ENCODE measurements at places on chromosomes 13 and 19. TPM values are rescaled to one million over a fixed set of nuclear protein-coding genes. Genes with fewer than 3 reads are reported as not detected.

GFY gene
- not detected for total RNA-seq

ZNF154 gene
- total RNA-seq, result 2.1 TPM

LENG9 gene
- 10.5 TPM for total RNA-seq

ZNF468 gene
- 7.4 TPM for total RNA-seq

CEACAM6 gene
- total RNA-seq, result 5.7 TPM

FUT6 gene
- 1.9 TPM for total RNA-seq

KCNC3 gene
- total RNA-seq, result 3.4 TPM

COL5A3 gene
- total RNA-seq, result 3.1 TPM

ZNF383 gene
- total RNA-seq, result 5.7 TPM

NTN5 gene
- total RNA-seq, result 0.37 TPM

DNA sequence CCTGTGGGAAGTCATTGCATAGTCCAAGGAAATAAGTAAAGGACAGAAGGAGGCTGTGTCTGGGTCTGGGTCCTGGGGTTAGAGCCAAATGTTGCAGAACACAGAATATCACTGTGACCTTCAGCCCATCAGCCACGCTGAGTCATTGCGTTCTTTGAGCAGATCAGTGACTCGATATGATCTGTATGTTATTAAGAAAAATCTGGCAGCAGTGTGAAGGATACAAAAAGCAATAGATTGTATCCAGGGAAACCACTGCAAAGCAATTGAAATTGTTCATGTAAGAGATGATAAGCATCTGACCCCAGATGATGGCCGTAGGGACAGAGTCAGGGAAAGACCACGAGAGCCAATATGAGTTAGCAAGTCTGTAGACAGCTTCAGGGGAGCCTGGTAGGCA lies 1575.1 kb upstream of the SLC10A2 start:
- DNase-seq, result no peak

DNA sequence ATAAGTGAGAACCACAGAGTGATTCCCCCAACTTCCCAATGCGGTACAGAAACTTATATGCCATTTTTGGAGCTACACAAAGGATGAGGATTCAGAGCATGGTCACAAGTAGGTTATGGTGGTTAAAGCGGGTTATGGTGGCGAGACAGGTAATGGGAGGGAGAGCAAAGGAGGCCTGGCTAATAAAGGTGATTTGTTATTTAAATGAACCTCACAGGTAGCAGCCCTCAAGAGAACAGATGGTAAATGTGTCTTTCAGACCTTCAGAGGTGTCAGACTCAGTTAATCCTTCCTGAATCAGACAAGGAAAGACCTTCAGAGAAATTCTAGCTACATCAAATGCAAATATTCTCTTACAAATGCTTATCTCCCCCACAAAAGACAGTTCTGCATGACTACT lies 1971.4 kb downstream of the OLFM4 start:
- DNase-seq, result no peak

- no peak for DNase-seq
Observed at GRCh38 chr19:54137699-54138488, at the start of gene CNOT3. Gene CNOT3 (plus strand): TSS chr19:54137762. CDS start chr19:54142979, 5,217 bp downstream.

GRCh38 chr13:113018676-113019465 lies 49.9 kb downstream of the MCF2L start:
- DNase-seq, result no peak

GRCh38 chr19:35351411-35352176 lies 3.9 kb downstream of the FFAR1 start:
- DNase-seq, result no peak

GRCh38 chr13:79549355-79550106 lies 68.6 kb downstream of the NDFIP2 start:
- no peak for DNase-seq

DNA sequence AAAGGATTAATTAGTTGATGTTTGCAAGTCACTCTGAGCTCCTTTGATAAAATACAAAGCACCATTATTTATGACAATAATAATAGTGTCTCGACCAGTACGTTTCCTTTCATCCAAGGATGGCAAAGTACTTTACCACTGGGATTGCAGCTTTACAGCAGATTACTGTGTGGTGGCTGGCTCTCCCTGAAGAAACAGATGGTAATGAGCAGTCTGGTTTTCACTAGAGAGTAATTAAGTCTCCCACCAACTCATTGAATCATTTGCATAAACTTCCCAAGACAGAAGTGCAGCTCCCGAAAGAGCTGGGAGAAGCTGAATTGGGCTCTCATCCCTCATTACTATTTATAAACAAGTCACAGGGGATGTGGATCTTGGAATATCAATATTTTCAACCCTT lies 48.7 kb downstream of the KLF5 start:
- DNase-seq, result no peak

DNA sequence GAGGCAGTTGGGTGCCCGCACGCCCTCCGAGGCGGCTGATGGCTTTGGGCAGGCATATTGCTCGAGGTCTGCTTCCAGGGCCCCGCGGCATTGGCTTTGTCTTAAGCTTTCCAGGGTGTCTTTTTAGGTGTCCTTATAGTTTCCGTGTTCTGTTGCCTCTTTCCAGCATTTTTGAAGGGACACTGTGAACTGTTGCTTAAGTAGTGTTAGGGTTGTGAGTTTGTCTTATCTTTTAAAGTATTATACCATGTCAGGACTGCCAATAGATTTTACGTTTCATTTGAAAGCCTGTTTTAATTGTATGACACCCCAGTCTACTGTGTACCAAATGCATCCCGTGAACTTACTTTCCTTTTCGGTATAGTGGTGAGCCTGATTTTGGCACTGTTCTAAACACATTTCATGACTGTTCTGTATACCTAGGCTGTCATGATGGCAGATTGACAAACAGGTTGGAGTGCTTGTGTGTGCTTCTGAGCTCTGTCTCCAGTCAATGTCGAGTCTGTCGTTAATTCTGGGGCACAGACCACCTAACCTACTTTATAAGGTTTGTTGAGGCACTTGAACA lies 656 bp downstream of the PCCA start:
- no peak for DNase-seq

- DNase-seq, result no peak
Observed at GRCh38 chr13:102597029-102597961, 509 bp downstream of the TPP2 start.

- DNase-seq, result no peak
Observed at GRCh38 chr13:25783076-25783475, 268.7 kb downstream of the SHISA2 start.

DNA sequence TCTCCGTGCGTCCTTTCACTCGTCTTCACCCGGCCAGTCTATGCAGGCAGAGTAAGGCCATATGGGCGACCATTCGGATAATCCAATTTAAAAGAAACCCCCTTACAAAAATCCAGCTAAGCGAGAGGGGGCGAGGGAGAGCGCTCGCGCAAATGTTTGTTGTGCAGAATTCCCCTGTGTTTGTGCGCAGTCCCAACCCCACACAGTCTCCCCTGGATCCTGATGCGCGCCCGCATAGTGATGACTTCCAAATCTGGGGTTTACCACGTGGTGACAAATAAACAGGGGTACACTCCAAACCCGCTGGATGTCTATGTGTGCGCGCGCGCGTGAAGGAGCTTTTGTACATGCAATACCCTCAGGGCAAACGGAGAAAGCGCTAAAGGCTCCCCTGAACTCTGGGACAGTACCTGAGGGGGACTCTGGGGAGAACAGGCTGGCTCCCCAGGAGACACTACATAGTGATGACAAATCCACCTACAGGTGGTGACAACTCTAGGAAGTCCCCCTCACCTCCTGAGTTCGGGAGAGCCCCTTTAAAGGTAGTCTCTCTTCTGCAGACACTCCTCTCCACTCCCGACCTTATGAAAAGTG lies 8.5 kb downstream of the SOX21 start:
- no peak for DNase-seq

DNA sequence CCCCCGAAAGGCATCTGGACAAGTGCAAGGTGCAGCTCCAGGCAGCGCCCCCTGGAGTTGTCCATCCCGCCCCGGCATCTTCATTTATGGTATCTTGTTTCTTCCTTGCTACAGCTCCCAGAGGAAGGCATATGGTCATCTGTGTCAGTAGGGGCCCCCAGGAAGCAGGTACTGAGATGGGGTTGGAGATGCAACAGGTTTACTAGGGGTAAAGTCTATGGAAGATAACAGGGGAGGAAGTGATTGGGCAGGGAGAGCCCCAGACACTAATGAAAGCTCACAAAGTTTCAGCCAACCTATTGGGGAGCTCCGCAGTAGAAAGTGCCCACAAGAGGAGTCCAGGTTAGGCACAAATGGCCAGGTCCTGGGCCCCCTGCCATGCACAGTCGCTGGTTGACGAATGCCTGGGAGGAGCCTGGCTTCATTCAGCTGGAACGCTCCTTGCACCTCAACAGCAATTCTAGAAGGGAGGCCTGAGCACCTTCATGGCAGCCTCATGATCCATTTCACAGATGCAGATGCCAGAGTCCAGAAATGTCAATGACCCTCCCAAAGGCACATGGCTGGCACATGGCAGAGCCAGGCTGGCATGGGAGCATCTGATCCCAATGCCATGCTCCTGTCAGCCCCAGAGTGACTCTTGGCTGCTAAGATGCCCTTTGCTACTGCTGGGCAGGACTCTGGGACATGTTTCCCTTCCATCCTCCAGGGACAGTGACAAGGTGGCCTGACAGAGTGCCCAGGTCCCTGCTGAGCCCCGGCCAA lies 23.8 kb upstream of the PEPD start:
- no peak for DNase-seq

Data from pancreas (tissue), 10 donors.